ENCODE measurements at places on chromosomes 2 and 18. TPM values are rescaled to one million over a fixed set of nuclear protein-coding genes. Genes with fewer than 3 reads are reported as not detected.

GRCh38 chr2:233118648-233119000 lies 58.5 kb downstream of the INPP5D start:
- no peak for DNase-seq

- no peak for DNase-seq
These were observed 311.2 kb upstream of the PKDCC start for GRCh38 chr2:41736586-41736985.

DNA sequence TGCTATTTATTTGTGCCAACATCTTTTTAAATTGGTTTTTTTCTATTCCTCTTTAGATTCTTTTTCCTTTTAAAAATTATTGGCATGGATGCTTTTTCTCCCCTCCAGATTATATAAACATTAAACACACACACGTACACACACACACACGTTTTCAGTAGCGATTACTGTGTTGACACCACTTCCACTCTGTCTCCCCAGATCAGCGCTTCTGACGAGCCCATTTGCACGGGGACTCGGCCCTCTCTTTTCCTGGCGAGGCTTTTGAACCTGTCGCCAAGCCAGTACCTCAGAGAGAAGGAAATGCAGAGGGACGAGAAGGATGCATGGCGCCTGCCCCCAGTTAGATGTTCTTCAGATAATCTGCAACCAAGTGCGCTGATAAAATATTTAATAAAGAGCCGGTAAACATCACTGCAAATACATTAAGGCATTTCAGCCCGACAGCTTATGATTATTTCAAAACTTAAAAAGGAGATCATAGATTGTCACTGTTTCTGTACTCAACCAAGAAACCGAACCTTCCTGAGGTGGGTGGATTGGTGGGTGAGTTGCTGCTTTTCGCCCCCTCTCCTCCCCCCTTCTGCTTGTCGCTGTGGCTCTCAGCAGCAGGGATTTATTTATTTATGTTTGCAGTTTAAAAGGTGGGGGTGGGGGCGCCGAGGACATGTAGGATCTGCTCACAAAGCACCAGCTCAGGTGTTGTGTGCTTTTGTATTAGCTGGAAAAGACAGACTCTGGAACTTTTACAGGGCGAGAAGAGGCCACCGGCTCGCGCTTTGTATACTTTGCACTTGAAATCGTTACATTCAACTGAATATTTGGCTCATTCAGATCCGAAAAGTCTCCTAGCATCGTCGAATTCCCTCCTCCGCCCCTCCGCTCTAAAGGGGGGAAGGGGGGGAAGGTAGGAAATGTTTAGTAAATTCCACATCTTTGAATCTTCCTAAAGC lies 787 bp upstream of the TBR1 start:
- no peak for DNase-seq

DNA sequence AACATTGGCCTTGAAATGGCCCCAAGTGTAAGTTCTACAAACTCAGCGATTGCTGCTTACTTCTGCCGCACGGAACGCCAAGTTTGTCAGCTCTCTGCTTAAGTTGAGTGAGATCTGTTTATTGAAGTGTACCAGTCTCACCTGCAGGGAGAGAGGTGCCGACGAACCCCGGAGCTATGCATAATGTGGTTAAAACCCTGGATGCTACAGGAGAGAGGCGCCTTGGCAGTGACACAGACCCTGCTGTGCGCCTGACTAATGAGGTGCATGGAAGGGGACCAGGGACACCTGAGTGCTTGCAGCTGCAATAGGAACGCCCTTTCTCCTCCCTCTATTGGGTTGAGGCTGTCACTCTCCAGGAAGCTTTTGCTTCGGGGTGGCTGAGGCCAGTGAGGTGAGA lies 979 bp downstream of the SLC9A2 start:
- DNase-seq, result no peak

GRCh38 chr2:12071318-12071717 lies 324.9 kb downstream of the LPIN1 start:
- DNase-seq, result no peak

DNA sequence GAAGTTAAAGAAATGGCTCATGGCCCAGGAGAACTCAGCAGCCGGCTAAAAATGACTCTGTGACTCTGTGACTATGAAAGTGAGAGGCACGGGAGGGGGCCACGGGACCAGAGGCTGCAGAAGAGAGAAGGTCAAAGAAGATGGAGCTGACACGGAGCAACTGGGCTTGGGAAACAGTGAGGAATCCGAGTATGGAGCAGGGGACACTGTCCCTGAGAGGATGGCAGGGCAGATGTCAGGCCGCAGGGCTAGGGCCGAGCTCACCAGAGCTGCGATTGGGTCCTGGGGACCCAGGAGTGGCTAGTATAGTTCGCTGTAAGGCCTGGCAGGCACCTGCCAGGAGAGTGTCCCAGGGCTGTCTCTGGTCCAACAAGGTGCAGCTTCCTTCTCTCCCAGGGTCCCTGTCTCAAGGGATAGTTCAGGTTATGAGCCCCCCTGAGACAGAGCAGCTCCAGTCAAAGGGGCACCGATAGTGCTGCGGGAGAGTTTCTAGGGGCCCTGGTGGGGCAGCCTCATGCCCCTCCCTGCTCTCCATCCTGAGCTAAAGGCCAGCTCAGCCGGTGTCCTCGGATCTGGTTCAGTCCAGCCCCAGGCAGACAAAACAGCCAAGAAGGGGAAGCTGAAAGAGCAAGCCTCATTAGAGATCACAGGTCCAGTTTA lies 42.7 kb downstream of the CIB4 start:
- DNase-seq, result no peak

Gene IL1B
- total RNA-seq, result 0.46 TPM

Gene SPHKAP
- not detected for total RNA-seq

Gene UGT1A8
- total RNA-seq, result not detected

Gene LYPD6B
- total RNA-seq, result not detected

Gene DLGAP1
- total RNA-seq, result 0.04 TPM
